T-helper 2 cell (primary cell): ENCODE measurements at places on chromosomes 1 and 21.

- DNase-seq = no peak
Observed at GRCh38 chr1:23222742-23223141, 5.4 kb upstream of the HTR1D start.

DNA sequence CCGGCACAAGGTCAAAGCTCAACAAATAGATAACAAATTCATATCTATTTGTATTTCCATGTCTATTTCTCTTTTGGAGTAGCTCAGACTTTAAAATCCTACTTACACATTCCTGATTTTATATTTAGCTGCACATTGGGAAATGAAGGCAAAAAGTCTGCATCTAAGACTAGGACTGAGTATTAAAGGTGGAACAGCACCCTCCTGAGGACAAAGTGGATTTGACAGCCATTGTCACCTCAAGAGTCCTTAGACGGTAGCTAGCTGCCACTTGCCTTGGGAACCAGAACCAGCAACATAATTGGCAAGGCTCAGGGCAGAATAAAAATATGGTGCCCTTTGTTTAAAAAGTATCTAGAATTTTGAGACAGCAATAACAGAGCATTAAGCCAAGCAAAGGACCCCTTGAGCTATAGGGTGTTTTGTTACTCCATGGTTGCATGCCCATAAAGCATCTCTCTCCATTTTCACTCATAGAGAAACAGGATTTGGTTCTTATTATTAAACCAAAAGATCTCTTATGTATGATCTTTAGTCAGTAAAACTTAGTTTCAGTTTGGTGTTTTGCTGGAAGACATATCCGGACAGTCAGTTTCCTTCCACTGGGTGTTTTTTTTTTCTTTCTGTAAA lies 30.0 kb upstream of the SGIP1 start:
- no peak for DNase-seq

- no peak for DNase-seq
Observed at GRCh38 chr1:9904596-9904995, 5.5 kb downstream of the CTNNBIP1 start.

- no peak for DNase-seq
Observed at GRCh38 chr1:94205639-94206038, 31.7 kb downstream of the ARHGAP29 start.

GRCh38 chr21:39184050-39184980 lies 1.1 kb upstream of the PSMG1 start:
- no peak for DNase-seq

DNA sequence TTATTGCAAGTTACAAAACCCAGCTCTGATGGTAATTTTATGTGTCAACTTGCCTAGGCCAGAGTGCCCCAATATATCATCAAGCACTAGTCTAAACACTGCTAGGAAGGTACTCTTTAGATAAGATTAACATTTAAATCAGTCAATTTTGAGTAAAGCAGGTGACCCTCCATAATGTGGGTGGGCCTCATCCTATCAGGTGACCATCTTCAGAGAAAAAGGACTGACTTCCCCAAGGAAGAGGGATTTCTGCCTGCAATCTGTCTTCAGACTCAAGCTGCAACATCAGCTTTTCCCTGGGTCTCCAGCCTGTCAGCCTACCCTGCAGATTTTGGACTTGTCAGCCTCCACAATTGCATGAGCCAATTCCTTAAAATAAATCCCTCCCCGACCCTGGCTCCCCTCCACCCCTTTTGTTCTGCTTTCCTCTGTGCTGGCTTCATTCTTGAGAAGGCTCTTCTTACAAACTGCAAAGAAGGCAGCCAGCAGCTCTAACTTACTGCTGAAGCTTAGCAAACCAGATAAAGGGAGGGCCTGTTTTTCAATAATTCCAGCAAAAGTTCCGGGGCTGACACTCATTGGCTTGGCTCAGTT lies 56.4 kb upstream of the RUNX3 start:
- DNase-seq = no peak

- no peak for DNase-seq
Observed at GRCh38 chr1:235275836-235276235, 52.1 kb downstream of the ARID4B start.

DNA sequence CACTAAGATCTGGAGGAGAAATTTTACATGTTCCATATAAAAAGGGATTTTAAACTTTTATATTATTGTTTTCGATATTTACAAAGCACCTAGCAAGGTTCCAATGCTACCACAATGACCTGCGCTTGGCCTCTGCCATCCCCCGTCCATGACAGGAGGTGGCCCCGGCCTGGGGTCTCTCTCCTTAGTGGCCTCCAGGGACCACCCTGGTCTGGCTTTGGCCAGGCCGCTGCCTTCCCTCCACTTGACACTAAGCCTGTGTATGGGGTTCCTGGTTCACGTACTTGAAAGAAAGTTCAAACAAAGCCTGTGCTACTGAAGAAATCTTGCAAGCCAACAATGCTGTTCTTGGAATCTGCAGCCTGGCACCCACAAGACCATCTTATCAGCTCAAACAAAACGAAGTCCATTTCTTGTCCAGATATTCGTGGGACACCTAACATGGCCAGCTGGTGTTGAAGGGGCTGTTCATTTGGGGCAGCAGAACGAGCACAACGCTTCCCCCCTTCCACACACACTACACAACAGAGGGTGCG lies 12.8 kb downstream of the PRDM15 start:
- DNase-seq = no peak

GRCh38 chr1:237281481-237281880 lies 239.5 kb downstream of the RYR2 start:
- no peak for DNase-seq

- DNase-seq = no peak
Observed at GRCh38 chr1:31904339-31905092, 33.7 kb downstream of the PTP4A2 start.

GRCh38 chr1:186482661-186483255 lies 21.8 kb upstream of the PDC start:
- DNase-seq = no peak

- no peak for DNase-seq
Observed at GRCh38 chr1:113191579-113192076, 118.6 kb downstream of the LRIG2 start.

- no peak for DNase-seq
Observed at GRCh38 chr1:68633141-68633919, 136.4 kb upstream of the DEPDC1 start.

DNA sequence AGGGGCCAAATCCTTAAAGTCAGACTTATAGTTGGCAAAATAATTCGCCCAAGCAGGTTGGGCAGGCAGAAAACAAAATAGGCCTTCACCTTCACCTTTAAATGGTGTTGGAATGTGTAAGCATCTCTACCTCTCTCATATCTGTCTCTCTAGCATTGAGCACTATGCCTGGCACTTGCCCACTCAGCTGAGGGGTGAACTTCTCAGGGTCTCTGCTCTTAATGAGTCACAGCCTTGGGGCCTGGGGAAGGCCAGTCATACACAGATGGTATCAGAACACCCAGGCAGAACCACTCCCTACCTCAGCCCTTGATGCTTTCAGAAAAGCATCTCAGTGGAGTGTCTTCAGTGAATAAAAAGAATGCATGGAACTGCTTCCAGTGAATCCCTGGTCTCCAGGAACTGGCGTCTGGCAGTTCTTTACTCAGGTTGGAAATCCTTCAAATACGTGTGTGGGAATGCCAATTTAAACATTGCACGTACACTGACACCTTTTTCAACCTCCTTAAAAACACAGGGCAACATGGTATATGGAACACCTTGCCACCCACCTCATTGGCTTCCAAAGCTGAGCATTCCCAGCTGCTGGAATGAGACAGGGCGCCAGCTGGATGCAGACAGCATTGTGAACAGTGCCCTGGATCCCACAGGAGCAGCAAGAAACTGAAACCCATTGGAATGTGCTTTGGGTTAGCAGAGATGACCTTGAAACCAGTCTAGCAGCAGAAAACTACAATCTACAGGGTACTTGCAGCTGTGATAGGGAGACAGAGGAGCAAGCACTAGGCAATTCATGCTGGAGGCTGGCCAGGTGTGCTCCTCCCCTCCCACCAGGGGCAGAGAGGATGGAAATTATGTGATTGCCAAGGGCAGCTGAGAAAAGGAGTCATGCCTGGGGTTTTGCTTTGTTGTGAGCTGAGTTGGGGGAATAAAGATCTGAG lies 30.0 kb downstream of the ZNF697 start:
- no peak for DNase-seq

DNA sequence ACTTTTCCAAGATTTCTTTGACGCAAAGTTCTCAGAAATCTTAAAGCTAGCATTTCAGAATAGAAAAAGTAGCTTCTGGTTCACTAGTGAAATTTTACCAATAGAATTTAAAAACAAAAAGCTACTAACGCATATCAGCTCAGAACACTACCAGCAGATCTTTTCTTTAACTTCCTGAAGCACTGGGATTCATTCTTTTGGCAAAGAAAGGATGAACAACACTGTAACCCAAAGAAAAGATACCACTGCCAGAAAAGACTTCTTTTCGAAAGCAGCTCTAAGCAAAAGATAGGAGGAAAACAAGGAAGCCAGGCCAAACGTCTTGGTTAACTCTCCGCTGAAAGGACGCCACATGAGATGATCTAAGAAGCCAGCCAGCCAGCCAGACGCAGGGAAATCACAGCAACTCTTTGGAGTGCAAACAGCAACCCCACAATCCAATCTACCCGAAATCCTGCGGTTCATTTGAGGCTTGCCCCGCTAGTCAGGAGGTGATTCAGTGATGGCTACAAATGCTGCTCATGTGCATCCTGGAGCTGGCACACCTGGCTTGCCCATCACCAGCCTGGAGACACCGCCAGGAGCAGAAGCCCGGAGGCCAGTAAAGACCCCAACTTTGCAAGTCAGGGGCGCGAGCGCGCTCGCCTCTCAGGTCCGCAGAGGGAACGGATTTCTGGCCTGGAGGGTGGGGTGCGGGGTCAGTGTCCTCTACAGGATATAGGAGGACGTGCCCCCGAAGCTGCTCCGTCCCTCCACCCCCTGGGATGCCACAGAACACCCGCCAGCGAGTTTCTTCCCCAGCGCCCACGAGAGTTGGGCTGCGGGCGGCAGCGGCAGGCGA lies 812 bp downstream of the NBPF1 start:
- peak; percentile 12 for DNase-seq
